Epithelial cell of esophagus (primary cell): ENCODE measurements at places on chromosomes 1 and 21.

DNA sequence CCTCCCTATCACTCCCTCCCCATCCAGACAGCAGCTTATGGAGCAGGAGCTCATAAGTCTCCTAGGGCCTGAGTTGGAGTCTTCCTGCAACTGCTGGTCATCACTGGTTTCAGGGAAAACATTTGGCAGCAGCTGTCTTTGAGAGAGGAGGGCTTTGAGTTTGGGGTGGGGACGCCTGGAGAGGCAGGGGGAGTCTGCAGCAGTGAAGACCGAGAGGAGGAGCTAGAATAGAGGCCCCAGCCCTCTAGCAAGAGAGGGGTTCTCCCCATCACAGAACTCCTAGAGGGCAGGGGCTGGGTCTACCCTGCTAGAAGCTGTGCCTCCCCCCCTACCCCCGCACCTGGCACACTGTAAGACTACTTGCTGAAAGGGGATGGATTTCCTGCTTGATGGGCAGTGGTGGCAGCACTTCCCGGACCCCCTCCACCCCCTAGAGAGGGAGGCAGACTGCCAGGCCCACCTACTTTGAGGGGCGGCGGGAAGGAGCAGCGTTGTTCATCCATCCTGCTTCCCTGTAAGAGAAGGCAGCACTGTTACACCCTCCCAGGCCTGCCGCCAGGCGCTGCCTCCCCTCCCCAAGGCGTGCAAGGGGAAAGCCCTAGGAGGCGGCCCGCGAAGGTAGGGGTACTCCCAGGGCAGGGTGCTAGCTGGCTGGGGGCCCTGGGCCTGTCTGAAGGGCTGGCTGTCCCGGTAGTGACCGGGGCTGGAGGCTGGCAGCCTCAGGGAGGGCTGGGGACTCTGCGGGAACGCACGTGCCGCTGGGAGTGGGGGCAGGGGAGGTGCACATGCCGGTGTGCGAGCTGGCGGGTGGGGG lies 50.4 kb downstream of the RAP1GAP start:
- no peak for DNase-seq

GRCh38 chr1:40385437-40386358 lies 12.2 kb downstream of the SMAP2 start:
- DNase-seq, result no peak

DNA sequence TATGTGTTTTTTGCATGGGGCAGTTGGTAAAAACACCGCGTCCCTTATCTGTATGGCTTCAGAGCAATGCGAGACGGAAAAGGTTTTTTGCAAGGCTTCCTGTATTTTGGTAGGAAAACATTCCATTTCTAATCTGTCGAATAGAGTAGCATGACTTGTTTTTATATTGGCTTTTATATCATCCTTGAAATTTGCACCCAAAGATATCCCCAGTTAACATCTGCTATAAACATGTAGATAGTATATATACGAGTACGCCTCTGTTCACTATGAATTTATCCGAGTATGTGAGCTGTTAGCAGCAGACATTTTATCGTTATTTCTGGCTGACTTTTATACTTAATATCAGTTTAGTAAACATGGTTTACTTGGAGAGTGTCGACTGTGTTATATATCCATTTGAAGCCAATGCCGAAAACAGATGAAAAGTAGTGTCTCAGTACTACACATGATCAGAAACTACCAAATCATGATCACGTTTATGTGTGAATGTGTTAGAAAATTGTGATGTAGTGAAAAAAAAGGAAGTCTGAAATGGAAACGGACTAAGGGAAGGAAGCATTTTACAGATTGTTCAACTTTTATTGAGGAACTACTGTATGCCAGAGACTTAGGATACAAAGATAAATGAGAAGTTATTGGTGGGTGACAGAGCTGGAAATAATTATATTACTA lies 1.0 kb downstream of the LEPR start:
- no peak for DNase-seq

DNA sequence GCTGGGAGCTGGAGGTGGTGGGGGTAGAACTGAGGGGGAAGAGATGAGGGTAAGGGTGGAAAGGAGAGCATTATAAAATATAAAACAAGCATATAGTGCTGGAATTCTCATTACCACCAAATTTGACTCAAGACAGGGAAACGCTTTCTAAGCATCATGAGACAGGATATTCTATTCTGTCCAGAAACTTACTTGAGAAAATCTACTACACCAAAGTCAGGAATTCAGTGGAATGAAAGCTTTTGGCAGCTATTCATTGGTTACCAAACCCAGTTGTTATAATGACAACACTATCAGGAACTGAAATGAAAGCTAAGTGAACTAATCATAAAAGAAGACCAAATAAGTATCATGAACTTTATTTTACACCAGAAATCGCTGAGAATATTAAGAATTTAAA lies 14.5 kb downstream of the AIDA start:
- DNase-seq, result no peak

DNA sequence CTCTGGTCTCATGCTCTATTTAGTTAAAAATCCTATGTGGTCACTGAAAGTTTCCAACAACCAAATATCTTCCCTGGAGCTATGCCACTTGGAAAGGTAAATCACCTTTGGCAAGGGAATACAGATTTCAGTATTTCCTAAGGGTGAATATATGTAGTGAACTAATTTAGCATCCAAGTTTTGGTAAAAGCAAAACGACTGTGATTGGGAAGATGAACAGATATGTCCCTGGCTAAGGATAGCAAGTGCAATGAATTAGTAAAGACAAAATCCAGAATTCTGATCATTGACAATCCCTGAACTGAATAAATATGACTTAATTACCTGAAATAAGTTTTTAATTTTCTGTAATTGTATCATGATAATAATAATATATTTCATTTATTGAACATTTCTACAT lies at the start of gene OR2T33:
OR2T33 (minus strand) TSS at position 101 of the 400 bp plus-strand sequence. CDS start 4,162 bp downstream, outside the sequence.
- no peak for DNase-seq

- peak; percentile 60 for DNase-seq
Observed at GRCh38 chr1:59017501-59018231, 233.8 kb upstream of the JUN start.
